ENCODE measurements at places on chromosomes 3 and 15.
A peak's percentile ranks its signal among the peaks of the same experiment; 100 is the strongest.

DNA sequence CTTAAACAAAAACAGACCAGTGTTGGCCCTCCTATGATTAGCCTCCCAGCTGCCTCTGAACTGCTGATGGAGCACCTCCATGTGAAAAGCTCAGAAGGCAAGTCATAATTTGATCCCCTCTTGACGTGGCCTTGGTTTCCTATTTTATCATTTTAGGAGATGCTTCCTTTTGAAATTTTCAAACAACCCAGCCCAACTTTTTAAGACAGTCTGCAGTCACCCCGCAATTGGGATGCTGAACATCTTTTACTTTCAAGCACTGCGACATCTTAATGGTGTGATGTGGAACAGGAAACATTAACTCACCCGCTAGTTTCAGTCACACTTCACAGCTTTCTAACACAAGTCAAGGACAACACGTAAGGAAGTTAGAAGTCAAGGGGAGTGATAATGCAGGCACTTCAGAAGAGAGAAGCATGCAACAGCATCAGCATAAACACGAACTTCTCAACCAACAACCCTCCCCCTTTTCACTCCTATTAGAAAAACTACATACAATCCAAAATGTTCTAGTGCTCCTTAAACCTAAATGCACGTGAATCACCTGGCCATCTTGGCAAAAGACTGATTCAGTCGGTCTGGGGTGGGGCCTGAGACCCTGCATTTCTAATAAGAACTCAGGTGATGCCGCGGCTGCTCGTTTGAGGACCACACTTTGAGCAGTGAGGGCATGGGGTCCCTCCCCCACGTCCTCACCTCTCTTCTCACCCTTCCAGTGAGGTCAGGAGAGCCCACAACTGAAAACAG lies 161.5 kb downstream of the FOXP1 start:
- H3K4me3 ChIP-seq = no peak overlapping the region
- peaks cover 64% of the 10 kb centered on the region for H3K4me1 ChIP-seq
- peak overlapping the region; percentile 74 for H3K27ac ChIP-seq
- no peak for DNase-seq
- no peaks in the 10 kb centered on the region for H3K27me3 ChIP-seq
- peaks cover 15% of the 10 kb centered on the region for H3K36me3 ChIP-seq

- no peak overlapping the region for H3K4me3 ChIP-seq
- no peak overlapping the region for H3K27ac ChIP-seq
- H3K36me3 ChIP-seq = no peaks in the 10 kb centered on the region
- no peaks in the 10 kb centered on the region for H3K4me1 ChIP-seq
- no peaks in the 10 kb centered on the region for H3K27me3 ChIP-seq
Observed at GRCh38 chr3:120566243-120566975, 29.7 kb upstream of the NDUFB4 start.

DNA sequence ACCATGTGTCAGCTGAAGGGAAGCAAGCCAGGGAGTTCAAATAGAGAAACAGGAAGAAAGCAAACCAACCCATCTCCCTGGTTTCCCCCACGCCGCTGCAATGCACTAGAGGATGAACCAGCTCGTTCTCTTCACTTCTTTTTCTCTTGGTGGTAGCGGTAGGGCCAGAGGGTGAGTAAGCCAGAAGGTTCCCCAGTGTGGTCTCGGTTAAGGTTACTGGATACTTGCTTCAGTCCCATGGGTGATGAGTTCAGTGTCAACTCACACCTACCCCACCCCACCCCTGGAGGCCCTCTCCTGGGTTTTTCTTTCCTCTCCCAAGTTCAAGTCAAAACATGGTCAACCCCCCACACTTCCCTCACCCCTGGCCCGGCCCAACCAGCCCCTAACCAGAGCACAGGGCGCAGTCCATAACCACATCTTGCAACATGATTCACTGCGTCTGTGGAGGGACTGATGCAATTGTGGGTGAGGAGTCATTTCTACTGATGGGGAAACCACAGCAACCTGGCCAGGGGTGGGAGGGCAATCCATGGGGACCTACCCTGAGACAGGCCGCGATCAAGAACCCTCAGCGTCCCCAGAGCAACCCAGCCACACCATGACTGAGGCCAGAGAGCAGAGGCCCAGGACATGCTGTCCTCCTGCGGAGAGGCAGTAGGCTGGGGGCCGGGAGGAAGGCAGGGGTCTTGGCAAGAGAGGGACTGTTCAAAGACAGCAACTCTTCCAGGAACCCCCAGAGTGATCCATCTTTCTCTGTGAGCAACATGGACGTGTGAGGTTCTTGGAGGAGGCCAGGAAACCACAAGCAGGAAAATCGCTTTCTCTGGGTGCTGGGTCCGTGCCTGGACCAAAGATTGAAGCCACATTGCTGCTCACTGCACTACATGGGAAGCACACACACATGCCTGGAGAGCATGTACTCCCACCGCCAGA lies 276.6 kb downstream of the UACA start:
- peaks cover 50% of the 10 kb centered on the region for H3K4me1 ChIP-seq
- H3K36me3 ChIP-seq = no peaks in the 10 kb centered on the region
- peak; percentile 19 for DNase-seq
- H3K4me3 ChIP-seq = no peak overlapping the region
- H3K27ac ChIP-seq = no peak overlapping the region

DNA sequence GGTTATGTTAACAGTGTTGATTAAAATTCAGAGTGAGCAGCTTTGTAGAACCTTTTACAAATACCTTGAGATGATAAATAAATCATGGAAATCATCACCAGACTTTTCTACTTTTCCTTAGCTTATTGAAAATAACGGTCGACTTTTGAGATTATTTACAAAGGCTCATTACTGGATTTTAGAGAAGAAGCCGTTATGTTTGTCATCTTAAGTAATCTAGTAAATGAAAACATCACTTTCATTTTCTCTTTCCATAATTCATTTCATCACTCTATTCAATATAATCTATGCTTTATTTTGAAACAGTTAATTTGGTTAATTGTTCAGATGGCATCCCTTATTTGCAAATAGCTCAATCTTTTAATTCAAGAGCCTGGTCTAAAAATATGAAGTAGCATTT lies 3.6 kb downstream of the PLCL2 start:
- no peaks in the 10 kb centered on the region for H3K36me3 ChIP-seq
- peak overlapping the region; percentile 71 for H3K27ac ChIP-seq
- H3K27me3 ChIP-seq = no peaks in the 10 kb centered on the region
- peaks cover 38% of the 10 kb centered on the region for H3K4me1 ChIP-seq
- no peak for DNase-seq
